ENCODE measurements at places on chromosomes 5 and 9.
A peak's percentile ranks its signal among the peaks of the same experiment; 100 is the strongest.

GRCh38 chr5:169797577-169797976 lies 160.5 kb downstream of the DOCK2 start:
- no peak for DNase-seq

GRCh38 chr9:16347886-16348285 lies 522.6 kb downstream of the BNC2 start:
- DNase-seq: no peak

GRCh38 chr9:35791297-35791921 lies at the start of gene NPR2:
NPR2 (plus strand) TSS chr9:35791591; CDS start chr9:35792409, 818 bp downstream.
- peak; percentile 79 for DNase-seq

DNA sequence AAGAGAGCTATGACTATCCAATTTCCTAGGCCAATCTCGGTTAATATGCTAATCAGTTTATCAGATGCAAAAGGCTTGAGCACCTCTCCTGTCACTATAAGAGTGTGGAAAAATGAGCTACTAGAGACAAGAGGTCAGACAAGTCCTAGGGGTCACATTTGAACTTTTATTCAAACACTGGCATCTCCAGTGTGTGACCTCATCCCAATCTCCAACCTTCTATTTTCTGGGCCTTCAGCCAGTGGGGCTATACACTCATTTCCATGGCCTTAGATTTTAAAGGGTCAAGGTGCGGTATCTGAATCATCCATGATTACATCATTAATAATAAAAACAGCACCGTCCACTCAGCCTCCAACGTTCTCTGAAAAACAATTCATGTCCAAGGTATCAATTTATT lies 139.6 kb upstream of the LRRTM2 start:
- no peak for DNase-seq

GRCh38 chr5:137036640-137037039 lies 462.5 kb downstream of the SPOCK1 start:
- no peak for DNase-seq

- no peak for DNase-seq
Measured at GRCh38 chr5:129768735-129769134, 20.8 kb downstream of the MINAR2 start.

- DNase-seq: no peak
Measured at GRCh38 chr5:78621291-78621738, 27.3 kb downstream of the LHFPL2 start.

- DNase-seq: no peak
Measured at GRCh38 chr5:141705469-141705868, 23.4 kb upstream of the ARAP3 start.

- no peak for DNase-seq
Measured at GRCh38 chr9:4496497-4496896, 6.2 kb downstream of the SLC1A1 start.

DNA sequence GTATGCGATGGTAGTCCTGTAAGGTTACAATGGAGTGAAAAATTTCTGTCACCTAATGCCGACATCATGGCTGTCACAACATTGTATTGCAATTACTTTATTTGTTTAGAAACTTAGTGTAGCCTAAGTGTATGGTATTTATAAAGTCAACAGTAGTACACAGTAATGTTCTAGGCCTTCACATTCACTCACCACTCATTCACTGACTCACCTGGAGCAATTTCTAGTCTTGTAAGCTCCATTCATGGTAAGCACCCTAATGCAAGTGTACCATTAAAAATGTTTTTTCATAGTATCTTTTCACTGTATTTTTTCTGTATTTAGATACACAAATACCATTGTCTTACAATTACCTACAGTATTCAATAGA lies 58.5 kb downstream of the ATP10B start:
- no peak for DNase-seq

DNA sequence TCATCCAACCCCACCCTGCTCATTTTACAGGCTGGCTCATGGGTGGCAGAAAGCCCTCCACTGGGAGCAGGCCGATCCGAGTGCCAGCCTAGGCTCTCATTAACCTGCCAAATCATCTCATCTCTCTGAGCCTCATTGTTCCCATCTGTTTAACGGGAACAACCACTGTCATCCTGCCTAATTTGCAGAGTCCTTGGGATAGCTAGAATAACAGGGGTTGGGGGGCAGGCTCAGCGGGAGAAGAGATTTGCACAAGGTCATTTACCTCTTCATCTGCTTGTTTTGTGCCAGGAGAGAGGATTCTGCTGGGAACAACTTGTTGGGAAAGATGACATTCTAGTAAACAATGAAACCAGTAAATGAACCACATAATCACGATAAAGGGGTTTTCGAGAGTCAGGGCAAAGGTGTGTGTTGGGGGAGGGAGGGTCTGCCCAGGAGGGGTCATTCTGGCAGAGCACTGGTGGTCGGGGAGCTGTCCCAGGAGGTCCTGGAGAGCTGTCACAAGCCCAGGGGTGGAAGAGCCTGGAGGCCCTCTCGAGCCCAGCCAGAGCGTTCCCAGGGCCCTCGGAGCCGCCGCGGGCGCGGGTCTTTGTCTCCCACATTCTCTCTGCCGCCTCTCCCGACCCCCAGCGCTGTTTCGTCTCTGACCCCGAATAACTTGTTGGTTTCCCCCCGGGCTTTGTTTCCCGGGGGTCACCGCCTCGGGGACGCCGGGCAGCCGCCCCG lies 22.8 kb upstream of the NDST1 start:
- DNase-seq: no peak

- no peak for DNase-seq
Measured at GRCh38 chr9:76135902-76136301, 245.4 kb downstream of the PCSK5 start.

DNA sequence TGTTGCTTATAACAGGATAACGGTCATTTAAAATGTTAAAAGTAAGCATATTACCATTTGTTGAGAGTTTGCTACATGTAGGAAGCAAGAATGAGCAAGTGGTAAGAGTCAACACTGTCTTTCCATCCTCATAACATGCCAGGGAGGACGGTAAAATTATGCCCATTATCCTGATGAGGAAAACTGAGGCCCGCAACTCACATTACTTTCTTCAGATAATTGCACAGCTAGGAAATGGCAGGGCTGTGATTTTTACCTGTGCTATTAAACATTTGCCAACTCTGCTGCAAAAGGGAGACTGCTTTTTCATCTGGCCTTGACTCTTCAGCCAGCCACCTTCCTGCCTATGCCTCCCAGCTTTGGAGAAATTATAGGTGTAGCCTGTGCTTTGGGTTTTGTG lies 79.8 kb upstream of the BOD1 start:
- DNase-seq: no peak

All from left ventricle myocardium superior (tissue), 1 donor.